Fibroblast of skin of right quadriceps (primary cell): ENCODE measurements at places on chromosomes 1 and 21.

DNA sequence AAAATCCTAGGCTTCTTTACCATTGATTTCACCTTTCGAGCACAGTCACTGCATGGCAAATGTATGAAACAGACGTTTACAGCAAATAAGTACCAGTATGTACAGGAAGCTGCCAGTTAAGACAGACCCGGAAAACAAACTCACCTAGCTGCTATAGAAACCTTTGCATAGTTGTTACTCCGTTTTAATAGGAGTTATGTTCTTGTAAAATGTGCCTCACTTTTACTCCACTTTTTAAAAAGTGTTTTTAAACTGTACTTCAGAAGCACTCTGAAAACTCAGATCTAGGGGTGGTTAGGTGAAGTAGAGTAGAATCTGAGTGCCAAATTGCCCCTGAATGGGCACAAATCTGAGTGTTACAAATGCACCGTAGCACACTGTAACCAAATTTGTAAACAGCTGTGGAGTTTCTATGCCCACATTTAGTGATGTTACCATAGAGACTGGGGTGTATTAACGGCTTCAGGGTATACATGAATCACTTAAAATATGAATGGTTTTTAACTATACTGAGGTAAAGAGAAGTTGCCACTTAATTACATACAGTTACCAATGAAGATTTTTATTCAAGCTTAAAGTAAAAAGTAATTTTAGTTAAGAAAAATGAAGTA lies 30.7 kb downstream of the CNIH4 start:
- no peak for DNase-seq

- no peak for DNase-seq
These were observed 672.6 kb upstream of the NEGR1 start for GRCh38 chr1:72954943-72955342.

DNA sequence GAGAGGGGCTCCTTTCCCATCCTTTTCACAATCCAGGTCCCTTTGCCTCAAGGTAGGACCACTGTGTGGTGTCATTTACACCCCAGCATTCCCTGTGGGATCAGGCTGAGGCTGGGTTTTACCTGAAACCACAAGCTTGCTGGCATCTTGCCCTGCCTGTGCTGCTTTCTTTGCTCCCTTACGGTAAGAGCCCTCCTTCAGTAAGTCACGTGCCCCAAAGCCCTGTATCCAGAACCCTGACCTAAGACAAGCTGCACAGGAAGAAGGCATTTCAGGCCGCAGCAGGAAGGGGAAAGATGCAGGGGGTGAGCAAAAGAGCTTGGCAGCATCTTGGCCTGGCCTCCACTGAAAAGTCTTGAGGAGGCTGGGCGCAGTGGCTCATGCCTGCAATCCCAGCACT lies 58.4 kb downstream of the KLHDC7A start:
- DNase-seq: no peak

- DNase-seq: no peak
These were observed 337.7 kb downstream of the DISC1 start for GRCh38 chr1:231964241-231964640.

- DNase-seq: peak; percentile 34
These were observed 7.3 kb upstream of the CTRC start for GRCh38 chr1:15430787-15431570.

- DNase-seq: peak; percentile 68
These were observed 20.2 kb downstream of the NFYC start for GRCh38 chr1:40711465-40712404.

- no peak for DNase-seq
These were observed 21.2 kb downstream of the CD1E start for GRCh38 chr1:158374860-158375259.

DNA sequence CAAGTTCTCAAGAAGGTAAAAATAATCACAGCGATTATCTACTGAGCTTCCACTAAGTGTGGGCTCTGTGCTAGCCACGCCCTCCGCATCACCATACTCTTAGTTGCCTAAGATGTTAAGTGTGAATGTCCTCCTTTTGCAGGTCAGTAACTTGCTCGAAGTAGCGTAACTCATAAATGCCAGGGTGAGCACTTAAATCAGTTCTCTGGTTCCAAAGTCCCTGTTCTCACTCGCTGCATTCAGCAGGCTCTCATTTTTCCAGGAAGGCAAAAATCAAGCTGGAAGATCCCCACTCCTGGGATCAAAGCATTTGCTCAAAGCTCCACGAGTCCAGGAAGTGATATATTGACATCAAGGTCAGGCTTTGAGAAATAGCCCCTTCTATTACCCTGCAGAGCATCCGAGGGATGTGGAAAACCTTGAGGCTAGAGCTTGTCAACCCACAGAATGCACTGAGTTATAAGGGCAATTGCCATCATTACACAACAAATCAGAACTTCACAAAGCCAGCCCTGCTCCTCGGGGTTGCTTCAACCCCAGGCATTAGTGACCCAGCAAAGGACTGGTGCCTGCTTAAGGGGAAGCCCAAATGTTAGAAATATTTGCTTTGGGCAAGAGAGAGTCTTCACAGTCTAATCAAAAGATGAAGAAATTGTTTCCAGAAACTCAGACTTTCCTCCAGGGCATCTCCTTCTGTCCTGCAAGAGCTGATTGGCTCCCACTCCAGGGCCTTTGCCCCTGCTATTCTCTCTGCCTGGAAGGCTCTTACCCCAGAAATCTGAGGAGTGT lies 19.5 kb downstream of the SLC30A1 start:
- DNase-seq: no peak

DNA sequence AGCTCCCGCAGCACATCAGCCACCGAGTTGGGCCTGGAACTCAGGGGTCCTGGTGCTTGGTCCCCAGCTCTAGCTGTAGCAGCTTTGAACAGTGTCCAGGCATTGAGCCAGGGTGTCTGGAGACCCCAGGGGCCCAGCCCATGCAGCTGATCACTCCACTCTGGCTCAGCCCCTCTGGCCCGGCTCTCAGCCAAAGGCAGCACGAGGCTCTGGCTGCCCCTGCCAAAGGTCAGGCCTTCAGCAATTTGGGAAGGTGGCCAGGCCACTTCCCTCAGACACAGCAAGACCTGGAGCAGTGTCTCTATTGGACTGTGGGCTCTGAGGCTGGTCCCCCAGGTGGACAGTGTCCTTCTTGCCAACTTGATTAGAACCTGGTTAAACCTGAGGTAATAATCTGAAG lies 34.4 kb upstream of the RNF19B start:
- no peak for DNase-seq

DNA sequence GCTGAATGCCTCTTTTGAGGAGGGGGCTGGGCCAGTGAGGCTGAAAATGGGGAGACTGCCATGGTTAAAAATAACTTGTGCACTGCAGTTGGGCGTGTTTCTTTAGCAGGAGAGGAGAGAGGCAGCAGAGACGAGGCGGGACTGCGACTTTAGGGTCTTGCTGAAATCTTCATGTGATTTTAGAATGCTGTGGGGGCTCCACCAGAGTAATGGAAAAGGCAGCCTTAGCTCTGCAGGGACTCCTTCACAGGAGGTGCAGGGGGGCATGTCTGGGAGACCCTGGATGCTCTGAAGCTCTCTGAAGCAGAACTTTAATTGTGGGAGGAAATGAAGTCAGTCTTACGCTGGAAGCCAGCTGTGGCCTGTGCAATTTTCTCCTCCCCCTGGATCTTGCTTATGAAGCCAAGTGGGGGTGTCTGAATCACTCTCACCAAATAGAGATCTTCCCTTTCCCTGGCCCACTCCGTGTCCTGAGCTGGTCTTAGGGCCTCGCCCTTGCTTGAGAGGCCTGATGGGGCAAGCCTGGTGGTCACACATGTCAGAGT lies 60.8 kb downstream of the NDUFS5 start:
- peak; percentile 73 for DNase-seq

- no peak for DNase-seq
These were observed 64.9 kb downstream of the PTGS2 start for GRCh38 chr1:186615332-186615731.

- DNase-seq: no peak
These were observed 33.8 kb downstream of the ZBTB17 start for GRCh38 chr1:15941899-15942660.

DNA sequence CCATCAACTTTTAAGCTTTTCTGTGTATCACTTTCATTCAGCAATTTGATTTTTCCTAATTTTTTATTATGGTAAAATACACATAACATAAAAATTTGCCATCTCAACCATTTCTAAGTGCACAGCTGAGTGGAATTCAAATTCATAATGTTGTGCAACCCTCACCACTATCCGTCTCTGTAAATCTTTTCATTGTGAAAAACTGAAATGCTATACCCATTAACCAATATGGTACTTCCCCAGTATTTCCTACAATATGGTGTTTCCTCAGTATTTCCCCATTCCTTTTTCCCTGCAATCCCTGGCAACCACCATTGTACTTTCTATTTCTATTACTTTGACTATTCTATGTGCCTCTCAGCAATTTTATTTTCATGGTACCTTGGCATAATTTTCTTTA lies 6.8 kb downstream of the STPG1 start:
- no peak for DNase-seq

DNA sequence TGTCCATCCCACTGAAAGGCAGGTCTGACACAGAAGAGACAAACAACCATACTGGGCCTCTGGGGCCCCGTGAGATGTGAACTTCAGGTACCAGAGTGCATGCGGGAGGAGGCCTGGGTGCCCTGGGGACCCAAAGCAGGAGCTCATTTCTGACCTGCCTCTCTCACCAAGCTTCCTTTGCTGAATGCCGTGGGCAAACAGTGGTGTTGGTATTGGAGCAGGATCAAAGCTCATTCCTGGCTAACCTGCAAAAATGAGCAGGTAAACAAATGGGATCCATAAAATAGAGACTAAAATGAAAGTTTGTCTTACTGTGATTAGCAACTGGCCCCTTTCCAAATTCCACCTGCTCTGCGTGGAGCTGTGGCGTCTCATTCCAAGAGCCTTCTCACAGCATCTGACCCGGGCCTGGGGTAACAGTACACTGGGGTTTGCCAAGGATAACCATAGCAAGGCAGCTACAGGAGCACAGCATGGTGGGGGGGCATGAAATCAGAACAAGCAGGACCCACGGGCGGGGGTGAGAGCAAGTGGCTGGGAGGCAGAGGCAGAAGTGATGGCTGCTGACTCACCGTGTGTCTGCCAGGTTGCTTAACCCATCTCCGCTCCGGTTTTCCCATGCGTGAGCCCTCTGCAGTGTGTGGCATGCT lies 103.6 kb downstream of the KIF26B start:
- no peak for DNase-seq

DNA sequence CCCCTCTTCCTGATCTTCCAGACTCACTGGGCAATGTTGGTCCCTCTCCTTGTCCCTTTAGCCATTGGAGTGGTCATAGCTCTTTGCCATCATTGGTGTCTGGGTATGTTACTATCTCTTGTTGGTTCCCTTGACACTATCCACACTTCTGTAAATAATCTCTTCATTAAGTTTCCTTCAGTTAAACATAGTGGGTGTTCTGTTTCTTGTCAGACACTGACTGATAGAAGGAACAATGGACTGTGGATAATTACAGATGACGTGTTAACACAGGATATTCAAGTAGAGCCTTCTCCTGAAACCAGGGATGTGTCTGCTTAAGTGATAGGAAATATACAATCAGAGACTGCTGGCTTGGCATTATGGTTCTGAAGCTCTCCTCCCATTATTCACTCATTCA lies 458.3 kb upstream of the USP24 start:
- no peak for DNase-seq

- no peak for DNase-seq
These were observed 43.2 kb downstream of the ZYG11B start for GRCh38 chr1:52769346-52770033.

DNA sequence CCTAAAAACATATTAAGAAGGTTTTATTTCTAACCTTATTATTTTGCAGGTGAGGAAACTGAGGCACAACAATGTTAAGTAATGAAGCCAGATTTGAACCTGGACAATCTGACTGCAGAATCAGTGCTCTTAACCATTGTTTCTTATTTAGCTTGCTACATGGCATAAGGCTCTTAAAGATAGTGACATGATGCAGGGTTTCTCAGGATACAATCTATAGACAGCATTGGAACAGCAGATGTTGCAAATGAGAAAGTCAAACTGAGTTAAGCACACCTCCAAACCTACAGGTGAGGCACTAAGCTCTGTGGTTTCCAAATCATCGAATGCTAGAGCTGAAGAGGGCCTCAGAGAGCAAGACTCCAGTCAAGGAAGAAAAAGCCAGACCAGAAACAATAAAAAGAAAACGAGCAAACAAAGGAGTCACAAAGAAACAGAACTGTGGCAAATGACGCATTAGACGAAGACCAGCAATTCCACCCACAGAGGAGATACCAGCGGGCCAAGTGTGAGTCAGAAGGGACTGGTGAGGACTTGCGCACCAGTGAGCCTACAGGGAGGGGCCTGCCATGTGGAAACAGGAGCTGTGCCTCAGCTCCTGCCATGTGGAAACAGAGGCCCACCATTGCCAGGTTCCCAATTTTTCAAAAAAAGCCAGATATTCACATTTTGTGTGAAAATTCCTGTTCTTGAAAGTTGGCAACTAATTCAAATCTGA lies 14.4 kb downstream of the CD58 start:
- peak; percentile 43 for DNase-seq

DNA sequence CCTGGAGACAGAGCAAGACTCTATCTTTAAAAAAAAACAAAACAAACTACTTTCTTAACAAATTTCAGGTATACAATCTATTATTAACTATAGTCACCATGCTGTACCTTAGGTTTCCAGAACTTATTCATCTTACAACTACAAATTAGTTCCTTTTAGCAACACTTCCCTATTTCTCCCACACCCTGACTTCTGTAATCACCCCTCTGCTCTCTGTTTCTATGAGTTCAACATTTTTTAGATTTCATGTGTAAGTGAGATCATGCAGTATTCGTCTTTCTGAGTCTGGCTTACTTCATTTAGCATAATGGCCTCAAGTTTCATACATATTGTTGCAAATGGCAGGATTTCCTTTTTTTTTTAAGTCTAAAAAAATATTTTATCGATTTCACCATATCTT lies 77.9 kb upstream of the LPGAT1 start:
- DNase-seq: no peak

DNA sequence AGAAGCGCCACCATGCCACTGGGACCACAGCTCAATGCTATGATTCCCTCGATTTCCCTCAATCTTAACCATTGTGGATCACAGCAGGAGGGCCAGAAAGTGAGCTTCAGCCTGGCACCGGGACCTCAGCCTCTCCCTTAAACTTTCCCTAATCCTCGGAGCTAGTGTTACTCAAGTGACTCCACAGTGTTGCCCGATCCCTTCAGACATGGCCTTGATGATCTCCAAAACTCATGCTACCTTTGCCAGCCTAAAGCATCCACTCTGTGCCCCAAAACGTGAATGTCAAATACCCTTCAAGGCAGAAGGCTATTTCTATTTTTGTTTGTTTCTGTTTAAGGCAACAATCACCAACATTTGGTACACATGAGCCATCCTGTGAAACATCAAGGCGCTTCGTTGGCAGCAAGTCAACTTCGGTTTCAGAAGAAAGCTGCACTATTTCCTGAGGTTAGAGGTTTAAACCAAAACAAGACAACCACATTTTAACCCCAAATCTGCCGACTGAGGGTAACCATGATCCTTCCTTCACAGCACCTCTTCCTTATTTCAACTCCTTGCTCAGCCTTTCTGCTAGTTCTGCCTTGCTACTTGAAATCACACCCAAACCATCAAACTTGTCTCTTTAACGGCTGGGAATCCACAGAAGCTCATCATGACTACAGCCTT lies 94.4 kb upstream of the KRTAP19-8 start:
- peak; percentile 62 for DNase-seq

DNA sequence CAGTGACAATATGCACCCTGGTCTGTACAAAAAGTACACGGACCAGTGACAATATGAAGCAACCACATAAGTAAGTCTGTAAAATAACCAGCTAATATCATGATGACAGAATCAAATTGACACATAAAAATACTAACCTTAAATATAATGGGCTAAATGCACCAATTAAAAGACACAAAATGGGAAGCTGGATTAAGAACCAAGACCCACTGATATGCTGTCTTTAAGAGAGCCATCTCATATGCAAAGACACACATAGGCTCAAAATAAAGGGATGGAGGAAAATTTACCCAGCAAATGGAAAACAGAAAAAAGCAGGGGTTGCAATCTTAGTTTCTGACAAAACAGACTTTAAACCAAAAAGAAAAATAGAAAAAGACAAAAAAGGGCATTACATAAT lies 70.4 kb upstream of the VCAM1 start:
- DNase-seq: no peak
